ENCODE measurements at places on chromosomes 1 and 21.

GRCh38 chr1:215530401-215530984, 36.6 kb upstream of the KCTD3 start:
- no peak for DNase-seq

GRCh38 chr1:186234976-186235686, 139.9 kb downstream of the TPR start:
- DNase-seq = no peak

DNA sequence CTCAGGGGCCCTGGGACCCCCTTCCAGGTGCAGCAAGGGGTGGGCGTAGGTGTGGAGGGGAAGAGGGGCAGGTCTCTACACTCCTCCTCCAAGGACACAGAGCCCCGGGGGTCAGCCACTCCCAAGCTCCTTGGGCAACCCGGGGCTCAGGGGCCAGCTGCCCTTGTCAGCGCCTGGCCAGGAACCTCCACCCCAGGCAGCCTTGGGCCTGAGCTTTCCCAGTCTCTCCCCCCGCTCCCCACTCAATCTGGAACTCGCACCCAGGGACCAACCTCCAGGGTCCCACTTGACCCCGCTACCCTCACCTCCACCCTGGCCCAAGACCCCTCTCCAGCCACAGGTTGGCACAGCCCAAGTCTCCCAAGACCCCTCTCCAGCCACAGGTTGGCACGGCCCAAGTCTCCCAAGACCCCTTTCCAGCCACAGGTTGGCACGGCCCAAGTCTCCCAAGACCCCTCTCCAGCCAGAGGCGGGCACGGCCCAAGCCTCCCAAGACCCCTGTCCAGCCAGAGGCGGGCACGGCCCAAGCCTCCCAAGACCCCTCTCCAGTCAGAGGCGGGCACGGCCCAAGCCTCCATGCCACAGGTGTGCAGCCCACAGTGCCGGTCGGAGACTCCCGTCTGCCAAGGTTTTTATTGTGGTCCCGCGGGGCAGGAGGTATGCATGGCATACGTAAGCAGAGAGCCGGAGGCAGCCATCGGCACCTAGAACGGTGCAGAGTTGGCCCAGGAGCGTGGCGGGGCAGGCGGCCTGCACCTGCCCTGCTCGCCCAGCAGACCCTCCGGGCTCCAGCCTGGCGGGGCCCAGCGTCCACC, 3.0 kb downstream of the TNFRSF4 start:
- DNase-seq = no peak

- DNase-seq = peak; percentile 78
Observed at GRCh38 chr1:67791686-67792085, 41.6 kb downstream of the GNG12 start.

- no peak for DNase-seq
Observed at GRCh38 chr1:107358619-107359327, 217.9 kb downstream of the NTNG1 start.

DNA sequence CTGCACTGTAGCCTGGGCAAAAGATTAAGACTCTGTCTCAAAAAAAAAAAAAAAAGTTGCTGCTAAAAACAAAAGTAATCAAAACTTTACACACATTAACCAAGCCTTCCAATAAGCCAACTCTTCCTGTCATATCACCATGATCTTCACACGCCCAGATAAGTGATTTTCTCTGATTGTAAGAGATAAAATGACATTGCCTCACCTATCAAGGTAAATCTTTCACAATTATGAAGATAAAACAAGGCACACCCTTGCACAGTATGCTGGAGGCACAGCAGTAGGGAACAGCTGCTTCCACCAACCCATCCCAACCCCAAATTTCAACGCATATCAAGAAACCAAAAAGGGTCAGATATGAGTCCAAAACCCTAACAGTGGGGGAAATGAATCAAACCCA, 8.8 kb upstream of the TIAM1 start:
- DNase-seq = no peak

- no peak for DNase-seq
Observed at GRCh38 chr1:4090556-4090955, 190.5 kb upstream of the C1orf174 start.

DNA sequence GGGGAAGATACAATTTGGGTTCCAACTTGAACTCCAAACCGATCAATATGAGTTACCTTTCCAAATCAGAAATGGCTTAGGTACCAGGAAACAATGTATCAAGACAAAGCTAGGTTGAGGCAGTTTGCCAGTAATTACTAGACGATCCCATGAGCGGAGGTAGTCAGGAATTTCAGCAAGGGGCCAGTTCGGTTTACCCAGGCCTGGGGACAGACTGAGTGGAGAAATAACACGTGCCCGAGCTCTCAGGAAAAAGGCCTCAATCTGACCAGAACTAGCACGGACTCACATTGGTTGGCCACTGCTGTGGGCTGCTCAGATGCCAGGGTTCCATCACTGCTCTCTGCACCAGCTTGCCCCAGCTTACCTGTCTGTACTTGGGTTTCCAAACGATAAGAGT, 15.3 kb downstream of the CLSTN1 start:
- DNase-seq = no peak

Measured in AG09319 (cell line).